ENCODE measurements at places on chromosomes 1 and 21.

- DNase-seq, result no peak
Observed at GRCh38 chr1:232178191-232178590, 451.7 kb downstream of the SIPA1L2 start.

GRCh38 chr1:3503525-3503886 is 49.0 kb downstream of the ARHGEF16 start:
- DNase-seq, result no peak

DNA sequence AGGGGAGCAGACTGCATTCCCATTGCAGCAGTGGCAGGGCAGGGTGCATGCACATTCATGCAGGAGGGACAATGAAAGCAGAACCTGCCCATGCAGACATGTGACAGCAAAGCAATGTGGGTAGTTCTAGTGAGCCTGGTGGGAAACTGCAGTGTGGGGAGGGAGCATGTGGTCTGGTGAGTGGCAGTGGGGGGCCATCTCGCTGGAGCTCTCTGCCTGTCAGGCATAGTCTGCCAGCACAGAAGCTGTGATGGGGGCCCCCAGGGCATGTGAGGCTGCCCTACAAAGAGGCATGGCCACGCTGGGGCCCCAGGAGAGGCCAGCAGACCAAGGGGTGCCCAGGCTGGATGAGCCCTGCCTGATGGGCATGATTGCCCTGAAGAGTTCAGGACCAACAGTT is 579.7 kb downstream of the PTPRC start:
- no peak for DNase-seq

GRCh38 chr1:25523542-25523941 is 19.9 kb upstream of the LDLRAP1 start:
- no peak for DNase-seq

- DNase-seq, result no peak
Observed at GRCh38 chr1:6500544-6501278, 9.2 kb upstream of the PLEKHG5 start.

DNA sequence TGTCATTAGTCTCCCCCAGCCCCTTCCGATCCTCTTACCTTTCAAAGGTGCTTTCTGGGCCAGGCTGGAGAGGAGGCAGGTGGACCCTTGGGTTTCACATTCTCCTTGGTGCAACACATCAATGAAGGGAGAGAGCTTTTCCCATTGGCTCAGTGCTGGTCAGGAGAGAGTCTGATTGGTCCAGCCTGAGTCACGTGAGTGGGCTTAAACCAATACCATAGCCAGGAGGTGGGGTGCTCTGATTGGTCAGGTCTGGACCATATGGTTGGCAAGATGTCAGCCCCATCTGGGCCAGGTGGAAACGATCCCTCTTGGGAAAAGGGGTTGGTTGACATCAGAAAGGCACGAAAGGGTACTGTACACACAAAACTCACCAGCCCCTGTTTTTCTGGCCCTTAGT is 44.8 kb upstream of the ABCG1 start:
- no peak for DNase-seq

- no peak for DNase-seq
Observed at GRCh38 chr1:165853528-165854075, 26.2 kb downstream of the UCK2 start.

DNA sequence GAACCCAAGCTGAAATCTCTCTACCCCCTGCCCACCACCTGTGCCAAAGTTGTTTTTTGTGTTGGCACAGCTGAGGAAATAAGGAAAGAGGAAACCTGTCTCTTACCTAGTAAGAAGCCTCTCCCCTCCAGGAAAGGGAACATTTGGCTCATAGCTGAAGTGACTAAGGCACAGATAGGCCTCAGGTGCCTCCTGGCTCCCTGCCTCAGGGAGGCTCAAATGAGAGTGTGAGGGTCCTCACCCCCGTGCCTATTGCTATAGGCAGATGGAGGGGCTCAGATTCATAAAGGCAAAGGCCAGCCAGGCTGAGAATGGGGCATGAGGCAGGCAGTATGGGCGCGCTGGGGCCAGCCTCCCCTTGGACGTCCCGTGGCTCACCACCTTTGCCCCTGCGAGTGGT is 7.4 kb downstream of the SLC30A2 start:
- no peak for DNase-seq

DNA sequence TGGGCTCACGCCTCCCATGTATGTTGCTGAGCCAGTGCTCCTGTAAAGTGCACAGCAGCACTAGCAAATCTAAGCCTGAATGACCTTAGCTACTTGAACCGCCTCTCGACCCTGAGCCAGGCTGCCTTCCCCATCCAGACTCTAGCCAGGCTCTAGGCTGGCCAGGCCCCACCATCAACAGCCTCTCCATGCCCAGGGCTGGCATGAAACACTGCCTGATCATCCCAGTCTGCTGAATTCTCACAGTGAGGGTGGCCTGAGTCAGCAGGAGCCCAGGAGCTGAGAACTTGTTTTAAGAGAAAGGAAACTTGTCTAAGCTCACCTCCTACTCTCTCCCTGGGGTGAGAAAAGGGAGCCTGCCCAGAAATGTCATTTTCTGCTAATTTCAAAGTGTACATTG is 733.3 kb downstream of the PTPRU start:
- DNase-seq, result no peak

DNA sequence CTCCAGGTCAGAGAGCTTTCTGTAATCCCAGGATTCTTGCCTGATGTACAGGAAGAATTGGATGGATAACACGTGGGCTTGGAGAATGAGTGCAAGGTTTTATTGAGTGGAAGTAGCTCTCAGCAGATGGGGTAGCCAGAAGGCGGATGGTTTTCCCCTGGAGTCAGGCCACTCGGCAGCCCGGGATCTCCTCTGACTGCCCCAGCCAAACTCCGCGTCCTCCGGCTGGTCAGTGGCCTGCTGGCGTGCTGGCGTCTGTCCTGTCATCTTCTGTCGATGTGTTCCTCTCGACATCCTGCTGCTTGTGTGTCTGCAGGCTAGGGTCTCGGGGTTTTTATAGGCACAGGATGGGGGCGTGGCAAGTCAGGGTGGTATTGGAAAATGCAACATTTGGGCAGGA is 27.4 kb upstream of the GJA9 start:
- DNase-seq, result no peak

- DNase-seq, result no peak
Observed at GRCh38 chr21:34644825-34645224, 24.0 kb upstream of the CLIC6 start.

Measured in right lobe of liver (tissue), 6 donors.